ENCODE measurements at places on chromosomes 1 and 21. TPM values are rescaled to one million over a fixed set of nuclear protein-coding genes. Genes with fewer than 3 reads are reported as not detected.

DNA sequence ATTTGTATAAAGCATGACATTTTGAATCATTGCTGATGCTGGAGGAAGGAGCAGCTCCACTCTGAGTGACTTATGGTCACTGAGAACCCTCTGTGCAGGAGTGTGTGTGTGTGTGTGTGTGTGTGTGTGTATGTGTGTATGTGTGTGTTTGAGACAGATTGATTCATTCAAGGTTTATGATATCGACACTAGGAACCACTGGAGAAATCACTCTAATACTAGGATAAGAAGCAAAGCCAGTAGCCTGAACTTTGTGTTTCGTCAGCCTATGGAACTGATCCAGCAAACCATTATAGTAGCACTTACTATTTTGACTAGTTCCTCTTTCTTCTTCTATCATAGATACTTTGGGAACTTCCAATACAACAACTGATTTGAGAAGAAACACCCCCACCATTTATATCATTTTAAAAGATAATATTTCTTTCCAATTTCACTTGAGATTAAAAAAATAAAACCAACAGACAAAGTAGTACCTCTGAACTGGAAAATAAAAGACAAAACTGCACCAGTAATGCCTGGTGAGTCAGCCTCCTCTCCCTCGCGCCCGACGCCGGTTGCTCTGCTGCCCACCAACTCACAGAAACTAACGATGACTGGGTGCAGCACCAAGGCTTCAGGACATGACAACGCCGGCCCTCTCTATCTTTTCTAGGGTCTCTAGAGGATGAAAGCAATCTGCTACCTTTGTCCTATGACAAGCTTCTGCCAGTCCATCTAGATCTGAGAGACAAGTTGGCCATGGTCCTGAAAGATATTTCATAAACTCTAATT is 20.9 kb downstream of the SLAMF1 start:
- DNase-seq, result no peak

DNA sequence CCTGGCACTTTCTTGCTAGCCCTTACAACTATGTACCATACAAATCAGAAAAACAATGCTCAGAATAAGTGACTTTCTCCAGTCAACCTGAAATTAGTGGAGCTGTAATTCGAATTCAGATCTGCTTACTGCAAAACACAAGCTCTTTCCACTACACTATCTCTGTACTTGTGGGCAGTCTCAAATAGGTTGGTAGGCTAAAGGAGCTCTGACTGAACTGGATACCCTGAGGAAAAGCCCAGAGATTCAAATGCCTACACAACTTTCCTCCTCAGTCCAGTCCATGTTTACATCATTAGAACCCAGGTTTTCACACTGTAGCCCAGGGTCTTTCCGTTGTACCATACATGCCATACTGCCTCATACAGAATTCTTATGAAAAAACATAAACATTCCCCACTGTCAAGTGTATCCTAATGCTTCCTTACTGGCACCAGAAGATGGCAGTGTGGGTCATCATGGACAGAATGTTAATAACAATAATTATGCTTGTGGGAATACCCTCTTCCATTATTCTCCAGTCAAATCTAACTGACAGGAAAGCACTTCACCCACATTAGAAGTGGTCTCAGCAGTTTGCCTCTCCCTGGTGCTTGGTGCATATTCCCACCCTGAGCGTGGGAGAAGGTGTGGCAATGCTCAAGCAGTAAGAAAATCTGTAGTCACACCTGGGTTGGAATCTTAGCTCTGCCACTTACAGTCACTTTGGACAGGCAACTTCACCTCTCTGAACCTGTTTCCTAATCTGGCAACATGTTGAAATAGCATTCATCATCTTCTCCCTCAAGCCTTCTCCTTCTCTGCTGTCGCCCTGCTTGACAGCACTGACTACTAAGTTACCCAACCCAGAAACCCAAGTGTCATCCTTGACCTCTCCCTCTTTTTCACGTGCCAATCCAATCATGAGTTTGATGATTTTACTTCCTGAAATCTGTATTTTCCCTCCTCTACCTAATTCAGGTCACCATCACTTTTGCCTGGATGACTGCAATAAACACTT is 14.4 kb upstream of the ZFYVE9 start:
- no peak for DNase-seq

The CHD5 gene
- polyA plus RNA-seq, result 0.06 TPM

- no peak for DNase-seq
Observed at GRCh38 chr1:98975113-98975512, 29.5 kb downstream of the PLPPR5 start.

- DNase-seq, result no peak
Observed at GRCh38 chr1:185345913-185346720, 29.1 kb upstream of the IVNS1ABP start.

DNA sequence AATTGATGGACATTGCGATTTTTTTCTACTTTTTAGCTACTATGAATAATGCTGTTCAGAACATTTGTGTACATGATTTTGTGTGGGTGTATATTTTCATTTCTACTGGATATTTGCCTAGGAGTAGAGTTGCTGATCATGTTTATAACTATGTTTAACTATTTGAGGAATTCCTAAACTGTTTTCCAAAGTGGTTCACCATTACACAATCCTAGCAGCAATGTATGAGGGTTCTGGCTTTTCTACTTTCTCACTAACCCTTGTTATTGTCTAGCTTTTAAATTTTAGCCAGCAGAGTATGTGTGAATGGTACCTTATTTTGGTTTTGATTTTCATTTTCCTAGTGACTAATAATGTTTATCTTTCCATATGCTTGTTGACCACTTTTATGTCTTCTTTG is 86.2 kb downstream of the ATG4C start:
- no peak for DNase-seq

GRCh38 chr1:228030451-228031201 is 23.8 kb downstream of the WNT3A start:
- DNase-seq, result no peak

The CHODL gene
- polyA plus RNA-seq, result 0.30 TPM

The SPRR4 gene
- not detected for polyA plus RNA-seq

DNA sequence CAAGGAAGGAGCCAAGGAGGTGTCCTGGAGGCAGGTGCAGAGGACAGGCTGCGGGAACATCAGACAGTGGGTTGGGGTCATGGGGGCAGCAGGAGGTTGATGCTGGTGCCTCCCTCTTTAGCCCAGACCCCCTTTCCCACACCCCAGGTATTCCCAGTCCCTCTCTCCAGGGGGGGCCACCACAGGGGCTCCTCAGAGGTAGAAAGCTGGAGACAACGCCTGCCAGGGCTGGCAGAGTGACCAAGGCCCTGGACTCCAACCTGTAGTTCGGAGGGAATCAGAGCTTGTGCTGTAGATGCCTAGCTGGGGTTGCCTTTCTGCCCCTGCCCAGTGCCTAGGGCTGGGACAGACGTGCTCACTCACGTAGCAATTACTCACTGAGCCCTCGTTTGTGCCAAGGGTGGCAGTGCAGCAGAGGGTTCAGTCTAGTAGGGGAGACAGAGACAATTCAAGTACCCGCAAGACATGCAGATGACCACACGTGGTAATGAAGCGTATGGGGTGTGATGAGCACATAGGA is 148.2 kb downstream of the PTPRU start:
- DNase-seq, result no peak

GRCh38 chr1:28441674-28442073 is 64.2 kb upstream of the RCC1 start:
- DNase-seq, result no peak

- no peak for DNase-seq
Observed at GRCh38 chr21:15088488-15088887, 23.7 kb upstream of the NRIP1 start.

DNA sequence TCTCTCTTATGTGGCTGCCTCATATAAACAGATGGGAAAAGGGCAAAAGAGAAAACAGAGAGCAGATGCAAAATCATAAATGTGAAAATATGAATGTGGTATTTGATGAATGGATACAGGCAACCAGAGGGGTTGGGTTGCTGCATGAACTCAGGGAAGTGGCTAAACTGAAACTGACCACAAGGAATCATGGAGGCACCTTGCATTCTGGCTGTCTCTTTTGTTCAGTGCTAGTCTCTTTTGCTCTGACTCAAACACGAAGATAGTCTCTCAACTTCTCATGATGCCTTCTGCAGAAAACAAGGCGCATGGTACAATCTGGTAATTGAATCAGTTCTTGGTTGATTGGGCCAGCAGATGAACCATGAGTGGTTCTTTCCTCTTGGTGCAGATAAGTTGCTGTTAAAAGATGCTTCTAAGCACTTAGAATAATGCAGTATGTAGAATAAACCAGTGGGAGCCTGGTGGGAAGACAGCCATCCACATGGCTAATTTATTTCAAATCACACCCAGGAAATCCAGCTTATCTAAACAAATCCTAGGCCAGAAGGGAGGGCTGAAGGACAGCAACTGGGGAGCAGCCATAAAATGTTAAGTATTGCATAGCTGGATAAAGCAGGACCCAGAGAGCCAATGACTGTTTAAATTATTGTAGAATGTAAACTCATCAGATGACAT is 64.2 kb downstream of the HLX start:
- DNase-seq, result no peak

DNA sequence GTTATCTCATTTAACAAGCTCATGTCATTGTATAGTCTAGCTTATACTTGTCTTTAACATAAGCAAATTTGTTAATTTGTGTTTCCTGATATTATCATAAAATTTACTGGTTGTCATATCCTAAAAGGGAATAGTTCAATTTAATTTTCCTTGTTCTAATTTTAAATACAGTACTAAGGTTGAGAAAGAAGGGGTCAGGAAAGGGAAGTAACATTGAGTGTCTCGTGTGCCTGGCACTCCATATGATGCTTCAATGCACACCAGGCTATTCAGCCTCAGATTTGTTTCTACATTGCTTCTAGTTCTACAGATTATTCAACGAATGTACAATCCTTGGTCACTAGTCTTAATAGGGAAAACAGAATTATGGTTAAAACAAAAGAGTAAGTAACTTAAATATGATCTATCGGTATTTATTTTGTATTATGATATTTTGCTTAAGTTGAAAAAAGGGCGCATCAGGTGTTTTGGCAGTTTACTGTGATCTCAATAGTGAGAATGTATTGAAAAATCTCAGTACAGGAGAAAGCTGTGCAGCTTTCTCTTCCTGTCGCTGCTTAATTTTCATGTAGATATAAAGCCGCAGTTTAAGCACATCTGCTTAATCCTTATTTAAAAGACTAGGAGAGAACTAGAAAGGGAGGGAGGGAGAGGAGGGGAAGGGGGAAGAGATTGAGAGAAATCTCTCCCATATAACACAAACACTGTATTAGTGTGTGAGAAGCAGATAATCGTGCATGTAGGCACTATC is 13.0 kb downstream of the PTPRC start:
- no peak for DNase-seq

The ERI3 gene
- polyA plus RNA-seq, result 45.8 TPM

The LCE1B gene
- polyA plus RNA-seq, result not detected

The USP21 gene
- polyA plus RNA-seq, result 13.8 TPM

GRCh38 chr1:53145942-53146708 is 3.7 kb upstream of the SLC1A7 start:
- DNase-seq, result no peak

DNA sequence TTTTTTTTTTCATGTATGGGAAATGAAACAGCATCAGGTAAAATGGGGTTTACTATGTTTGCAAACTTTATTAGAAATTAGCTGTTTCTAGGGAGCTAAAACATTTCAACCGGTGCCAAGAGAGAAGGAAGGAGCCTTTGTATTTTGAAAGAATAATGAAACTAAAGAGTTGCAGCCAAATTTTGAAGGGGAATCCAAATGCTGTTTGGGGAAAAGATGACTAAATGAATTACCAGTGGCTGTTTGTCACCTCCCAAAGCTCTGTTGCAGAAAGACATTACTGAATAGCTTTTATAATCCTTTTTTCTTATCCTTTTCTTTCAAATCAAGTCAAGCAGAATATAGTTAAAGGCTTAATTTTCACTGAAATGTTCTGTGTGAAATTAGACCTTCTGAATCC is 591.3 kb upstream of the ADGRL2 start:
- DNase-seq, result no peak

The CD34 gene
- polyA plus RNA-seq, result not detected

DNA sequence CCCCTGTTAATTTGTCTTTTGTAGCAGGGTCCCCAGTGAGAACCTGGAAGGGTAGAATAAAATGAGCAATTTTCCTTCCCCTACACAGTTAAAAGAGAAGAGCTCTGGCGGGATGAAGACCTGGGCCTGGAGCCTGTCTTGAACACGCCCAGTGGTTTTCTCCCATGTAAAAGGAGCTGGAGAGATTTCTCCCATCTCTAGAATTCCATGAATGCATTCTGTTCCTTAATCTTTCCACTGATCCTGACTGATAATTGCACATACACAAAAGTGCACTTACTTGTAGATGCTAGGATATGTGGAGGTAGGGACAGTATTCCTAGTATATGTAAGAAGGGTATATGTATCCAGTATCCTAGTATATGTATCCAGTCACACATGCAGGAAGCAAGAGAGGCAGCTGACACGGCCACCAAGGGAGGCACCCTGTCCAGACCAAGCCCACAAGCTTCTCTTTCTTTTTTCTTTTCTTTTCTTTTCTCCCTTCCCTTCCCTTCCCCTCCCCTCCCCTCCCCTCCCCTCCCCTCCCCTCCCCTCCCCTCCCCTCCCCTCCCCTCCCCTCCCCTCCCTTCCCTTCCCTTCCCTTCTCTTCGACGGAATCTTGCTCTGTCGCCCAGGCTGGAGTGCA is 11.9 kb upstream of the PKNOX1 start:
- no peak for DNase-seq

The FAM131C gene
- polyA plus RNA-seq, result not detected

DNA sequence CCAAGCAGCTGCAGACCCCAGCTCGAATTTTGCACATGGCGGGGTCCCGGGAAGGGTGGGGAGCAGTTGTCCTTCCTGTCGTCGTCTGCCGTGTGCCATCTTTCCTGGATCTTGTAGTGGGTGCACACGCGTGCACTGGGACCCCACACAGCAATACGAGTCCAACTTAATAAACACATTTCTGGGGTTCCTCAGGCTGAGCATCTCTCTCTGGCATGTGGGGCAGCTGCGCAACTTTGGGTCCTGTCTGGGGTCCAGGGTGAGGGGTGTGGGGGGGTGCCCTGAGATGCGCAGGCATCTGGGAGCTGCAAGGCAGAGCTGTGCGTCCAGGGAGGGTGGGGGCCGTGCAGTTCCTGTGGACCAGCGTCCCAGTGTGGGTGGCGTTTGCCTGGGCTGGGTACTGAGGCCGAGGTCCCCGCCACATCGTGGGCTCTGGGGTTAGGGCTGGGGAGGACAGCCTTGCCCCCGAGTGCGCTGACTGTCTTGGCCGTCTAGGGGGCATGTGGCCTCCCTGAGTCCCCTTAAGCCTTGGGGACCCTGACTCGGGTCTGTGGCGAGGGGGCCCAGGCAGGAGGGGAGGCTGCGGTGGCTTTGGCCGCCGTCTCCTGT is 652 bp upstream of the PLEKHN1 start:
- no peak for DNase-seq

Measured in naive thymus-derived CD8-positive, alpha-beta T cell (primary cell).